Suppressor macrophage treated with lipopolysaccharide for 1 hour (primary cell): ENCODE measurements at places on chromosomes 4 and X.

- no peak for DNase-seq
These were observed 2497.3 kb downstream of the ARAP2 start for GRCh38 chr4:33746979-33747378.

- no peak for DNase-seq
These were observed 46.6 kb downstream of the CLOCK start for GRCh38 chr4:55500072-55500471.

GRCh38 chr4:145619639-145619996, 433 bp downstream of the MMAA start:
- peak; percentile 76 for DNase-seq

DNA sequence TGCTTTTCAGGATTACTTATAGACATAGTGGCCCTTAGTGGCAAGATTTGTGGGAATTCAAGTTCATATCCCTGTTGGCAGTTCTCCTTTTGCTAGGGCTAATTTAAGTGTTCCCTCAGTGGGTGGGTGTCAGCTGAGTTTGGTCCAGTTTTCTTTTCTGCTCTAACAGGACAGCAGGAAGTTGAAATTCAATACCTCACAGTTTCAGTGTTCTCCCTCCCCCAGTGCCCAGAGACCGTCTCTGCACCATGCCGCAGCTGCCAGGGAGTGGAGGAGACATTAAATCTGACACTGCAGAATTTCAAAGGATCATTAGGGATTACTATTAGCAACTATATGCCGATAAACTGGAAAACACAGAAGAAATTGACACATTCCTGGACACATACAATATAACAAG, 50.7 kb downstream of the UBE2NL start:
- no peak for DNase-seq

DNA sequence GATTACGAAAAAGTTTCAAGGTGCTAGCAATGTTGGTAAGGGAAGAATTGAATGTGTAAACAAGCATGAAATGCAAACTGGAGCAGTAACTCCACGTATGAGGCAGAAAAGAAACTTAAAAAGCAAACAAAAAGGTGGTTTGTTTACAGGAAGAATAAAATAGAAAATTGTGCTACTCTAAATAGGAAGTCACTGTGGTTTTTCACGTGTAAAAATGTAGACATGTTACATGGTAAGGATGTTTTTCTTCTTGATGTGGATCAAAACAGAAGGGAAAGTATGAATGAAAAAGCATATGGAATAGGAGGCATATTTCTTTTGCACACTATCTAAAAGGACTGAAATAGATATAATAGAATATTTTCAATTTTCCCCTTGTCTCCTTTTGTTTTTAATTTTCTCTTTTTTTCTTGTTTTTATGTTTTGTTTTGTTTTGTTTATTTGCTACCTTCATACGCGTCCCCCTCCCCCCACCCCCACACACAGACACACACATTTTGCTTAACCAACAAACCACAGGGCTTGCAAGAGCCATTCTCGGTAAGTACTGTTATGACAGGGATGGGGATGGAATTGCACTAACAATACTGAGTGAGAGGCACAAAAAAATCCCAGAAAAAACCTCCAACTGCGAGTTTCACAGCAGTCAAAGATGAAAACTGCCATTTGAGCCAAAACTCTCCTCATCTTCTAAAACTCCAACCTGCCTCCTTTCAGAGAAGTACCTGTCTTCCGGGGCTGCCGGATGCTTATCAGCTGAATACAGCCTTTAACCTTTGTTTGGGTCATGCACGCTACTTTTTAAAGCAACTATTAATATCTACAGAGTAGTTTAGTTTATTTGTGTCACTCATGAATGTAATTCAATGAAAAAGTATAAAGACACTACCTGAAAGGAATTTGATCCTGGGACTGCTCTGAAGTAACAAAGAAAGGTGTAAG, 135.8 kb downstream of the IL15 start:
- no peak for DNase-seq

DNA sequence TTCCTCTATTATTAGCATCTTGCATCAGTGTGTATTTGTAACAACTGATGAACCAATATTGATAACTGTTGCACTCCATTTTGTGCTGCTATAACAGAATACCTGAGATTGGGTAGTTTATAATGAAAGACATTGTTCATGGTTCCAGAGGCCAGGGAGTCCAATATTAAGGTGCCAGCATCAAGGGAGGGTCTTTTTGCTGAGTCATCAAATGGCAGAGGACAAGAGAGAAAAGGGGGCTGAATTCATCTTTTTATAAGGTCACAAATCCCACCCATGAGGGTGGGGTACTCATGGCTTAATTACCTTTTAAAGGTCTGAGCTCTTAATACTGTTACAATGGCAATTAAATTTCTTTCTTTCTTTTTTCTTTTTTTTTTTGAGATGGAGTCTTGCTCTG, 7.2 kb downstream of the MYOZ2 start:
- no peak for DNase-seq

DNA sequence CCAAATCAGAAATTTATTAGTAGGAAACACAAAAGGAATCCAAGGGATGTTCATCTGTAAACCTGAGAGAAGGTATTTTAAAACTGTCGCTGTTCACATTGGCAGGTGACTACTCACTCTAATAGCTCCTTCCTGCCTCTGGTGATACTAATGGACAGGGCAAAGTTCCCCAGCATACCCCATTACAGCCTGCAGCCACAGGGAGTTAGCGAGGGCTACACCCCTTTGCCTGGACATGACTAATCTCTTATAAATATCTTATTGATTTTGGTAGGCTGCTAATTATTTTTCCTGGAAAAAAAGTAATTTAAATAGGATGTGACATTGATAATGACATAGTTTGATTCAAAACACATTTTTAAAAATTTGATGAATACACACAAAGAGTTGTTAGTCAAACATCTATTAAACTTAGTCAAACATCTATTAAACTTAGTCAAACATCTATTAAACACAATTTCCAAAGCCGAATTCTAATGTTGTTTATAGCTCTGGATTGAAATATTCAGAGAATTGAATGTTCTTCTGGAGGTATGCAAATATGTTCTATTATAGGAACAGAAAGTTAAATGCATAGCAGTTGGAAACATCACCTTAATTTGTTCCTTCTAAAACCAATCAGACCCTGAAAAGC, 83.0 kb upstream of the CBR4 start:
- no peak for DNase-seq

- no peak for DNase-seq
These were observed 24.3 kb upstream of the TET2 start for GRCh38 chr4:105122350-105122749.

DNA sequence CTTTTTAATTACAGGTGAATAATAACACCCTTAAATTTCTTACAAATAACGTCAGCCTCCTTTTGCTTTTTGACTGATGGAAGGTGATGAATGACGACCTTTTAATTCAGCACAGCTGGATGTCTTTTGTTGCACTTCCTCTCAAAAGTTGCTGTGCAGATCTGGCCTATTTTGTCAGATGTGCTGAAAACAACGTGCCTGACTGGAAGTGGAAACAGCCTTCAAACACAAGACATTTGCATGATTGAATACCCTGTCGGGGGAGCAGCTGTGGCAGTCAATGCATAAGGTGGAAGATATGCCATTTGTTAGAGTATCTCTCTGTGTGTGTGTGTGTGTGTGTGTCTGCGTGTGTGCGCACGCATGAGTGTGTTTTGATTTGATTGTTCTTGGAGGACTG, 579.7 kb downstream of the SPRY1 start:
- DNase-seq = no peak

GRCh38 chrX:650811-651210, 20.2 kb downstream of the SHOX start:
- DNase-seq = no peak

DNA sequence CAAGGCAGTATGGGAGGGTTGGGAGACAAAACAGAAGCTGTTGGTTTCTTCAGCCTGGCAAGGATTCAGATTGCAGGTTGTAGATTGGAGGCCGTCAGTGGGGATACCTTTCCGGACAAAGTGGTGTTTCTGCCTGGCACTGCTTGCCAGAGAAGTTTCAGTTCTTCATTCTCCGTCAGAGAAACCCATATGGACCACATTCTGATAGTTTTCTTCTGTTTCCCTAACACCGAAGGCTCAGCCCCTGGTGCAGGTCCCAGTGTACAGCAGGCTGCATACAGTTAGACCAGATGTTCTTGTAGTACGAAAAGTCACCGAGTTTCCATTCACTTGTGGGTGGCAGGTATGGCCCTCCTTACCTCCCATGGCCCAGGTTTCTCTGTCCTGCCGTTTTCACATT, 107.3 kb downstream of the PTTG2 start:
- DNase-seq = no peak

DNA sequence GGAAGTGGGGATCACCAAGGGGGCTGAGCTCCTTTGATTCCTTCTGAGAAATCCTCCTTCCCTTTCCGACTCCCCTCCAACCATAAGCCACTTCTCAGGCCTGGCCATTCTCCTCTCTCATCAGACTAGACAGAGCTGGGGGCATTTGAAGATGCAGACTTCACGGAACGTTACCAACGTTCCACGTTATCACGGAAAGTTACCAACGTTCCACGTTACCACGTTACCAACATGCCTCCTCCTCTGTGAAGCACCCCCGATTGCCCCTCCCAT, 85.4 kb upstream of the WWC2 start:
- no peak for DNase-seq

GRCh38 chrX:7192871-7193270, 44.9 kb upstream of the PUDP start:
- no peak for DNase-seq

DNA sequence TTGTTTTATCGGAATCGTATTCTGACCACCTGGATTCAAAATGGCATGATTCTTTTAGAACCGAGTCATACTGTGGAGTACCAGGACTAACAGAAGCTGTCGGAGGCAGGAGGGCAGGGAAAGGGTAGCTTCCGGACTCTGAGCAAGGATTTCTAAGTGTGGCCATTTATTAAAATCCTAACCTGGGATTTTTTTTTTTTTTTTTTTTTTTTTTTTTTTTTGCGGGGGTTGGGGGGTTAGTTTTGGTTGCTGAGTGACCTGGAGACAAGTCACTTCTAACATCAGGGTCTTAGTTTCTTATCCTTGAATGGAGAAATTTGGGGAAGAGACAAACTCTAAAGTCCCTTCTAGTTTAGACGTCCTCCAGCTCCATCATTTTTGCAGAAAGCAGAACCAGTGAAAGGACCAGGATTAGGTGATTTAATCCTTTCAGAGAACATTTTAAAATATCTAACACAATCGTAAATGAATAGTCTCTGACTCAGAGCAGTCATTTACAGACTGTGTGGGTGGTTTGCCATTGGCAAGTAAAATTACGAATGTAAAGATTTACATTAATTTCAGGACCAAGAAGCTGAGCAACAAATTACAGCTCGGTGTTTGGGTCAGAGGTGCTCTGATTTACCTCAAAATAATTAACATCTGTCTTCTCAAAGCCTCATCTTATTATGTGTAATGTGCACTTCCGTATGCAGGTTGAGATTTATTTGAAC, 7.3 kb downstream of the SLC25A5 start:
- no peak for DNase-seq

- DNase-seq = peak; percentile 0
These were observed 125.4 kb upstream of the DMD start for GRCh38 chrX:33336783-33337182.

GRCh38 chr4:103104886-103105285, 5.3 kb upstream of the BDH2 start:
- DNase-seq = no peak

GRCh38 chr4:87118826-87119225, 101.6 kb downstream of the KLHL8 start:
- peak; percentile 17 for DNase-seq

DNA sequence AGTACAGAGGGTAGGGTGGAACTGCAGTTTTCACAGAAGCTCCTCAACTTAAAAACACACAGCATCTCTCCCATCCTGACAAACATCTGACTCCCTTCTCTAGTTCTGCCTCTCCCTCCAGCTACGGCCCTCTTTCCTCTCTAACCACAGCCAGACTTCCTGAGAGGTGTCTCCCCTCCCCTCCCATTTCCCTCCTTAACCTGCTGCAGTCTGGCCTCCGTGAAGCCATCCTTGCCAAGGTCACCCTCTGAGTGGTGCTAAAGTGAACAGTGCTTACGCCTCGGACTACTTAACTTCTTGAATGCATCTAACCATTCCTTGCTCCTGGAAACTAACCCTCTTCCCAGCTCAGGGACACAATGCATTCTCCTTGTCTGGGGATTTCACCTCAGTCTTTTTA, 53.3 kb downstream of the RTL5 start:
- DNase-seq = no peak

- no peak for DNase-seq
These were observed 21.9 kb upstream of the RP2 start for GRCh38 chrX:46814966-46815365.

DNA sequence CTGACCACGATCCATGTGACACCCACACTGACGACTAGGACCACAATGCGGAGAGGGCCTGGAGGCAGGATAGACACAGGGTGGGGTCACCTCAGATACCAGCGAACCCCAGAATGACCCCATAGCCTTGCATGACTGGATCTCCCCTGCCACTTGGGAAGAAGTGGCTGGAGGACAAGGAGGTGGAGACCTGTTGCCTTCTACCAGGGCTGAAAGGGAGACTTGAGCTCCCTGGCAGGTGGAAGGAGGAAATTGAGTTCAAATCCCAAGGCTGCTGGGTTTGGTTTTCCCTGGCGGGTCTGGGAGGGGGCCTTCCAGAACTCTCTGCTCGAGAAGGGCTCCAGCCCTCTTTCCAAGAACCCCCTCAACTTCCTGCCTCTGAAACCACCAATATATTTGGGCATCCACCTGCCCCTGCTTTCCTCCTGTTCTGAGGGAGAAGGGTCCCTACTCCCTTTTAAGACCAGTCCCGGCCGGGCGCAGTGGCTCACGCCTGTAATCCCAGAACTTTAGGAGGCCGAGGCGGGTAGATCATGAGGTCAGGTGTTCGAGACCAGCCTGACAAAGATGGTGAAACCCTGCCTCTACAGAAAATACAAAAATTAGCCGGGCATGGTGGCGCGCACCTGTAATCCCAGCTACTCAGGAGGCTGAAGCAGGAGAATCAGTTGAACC, 3.0 kb downstream of the FAM3A start:
- no peak for DNase-seq

GRCh38 chrX:141133272-141133671, 43.7 kb downstream of the LDOC1 start:
- no peak for DNase-seq

GRCh38 chr4:15592799-15593198, 62.4 kb downstream of the FBXL5 start:
- DNase-seq = no peak

DNA sequence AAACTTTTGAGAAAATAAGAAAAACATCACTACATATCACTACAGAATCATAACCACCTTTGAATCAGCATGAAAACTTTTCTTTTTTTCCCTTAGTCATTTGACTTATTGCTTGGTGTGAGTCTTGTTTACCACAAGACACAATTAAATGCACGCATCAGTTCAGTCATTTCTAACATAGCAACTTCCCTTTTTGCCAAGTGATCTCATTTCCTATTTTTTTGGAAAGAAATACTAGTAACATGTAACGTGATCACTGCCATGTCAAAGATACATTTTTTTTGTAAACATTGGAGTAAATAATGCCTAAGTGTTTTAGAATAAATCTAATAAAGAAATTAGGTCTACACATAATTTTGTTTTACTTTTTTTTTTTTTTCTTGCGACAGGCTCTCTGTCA, 5.1 kb upstream of the CXCL8 start:
- DNase-seq = peak; percentile 76
